ENCODE measurements at places on chromosomes 1 and 21.

DNA sequence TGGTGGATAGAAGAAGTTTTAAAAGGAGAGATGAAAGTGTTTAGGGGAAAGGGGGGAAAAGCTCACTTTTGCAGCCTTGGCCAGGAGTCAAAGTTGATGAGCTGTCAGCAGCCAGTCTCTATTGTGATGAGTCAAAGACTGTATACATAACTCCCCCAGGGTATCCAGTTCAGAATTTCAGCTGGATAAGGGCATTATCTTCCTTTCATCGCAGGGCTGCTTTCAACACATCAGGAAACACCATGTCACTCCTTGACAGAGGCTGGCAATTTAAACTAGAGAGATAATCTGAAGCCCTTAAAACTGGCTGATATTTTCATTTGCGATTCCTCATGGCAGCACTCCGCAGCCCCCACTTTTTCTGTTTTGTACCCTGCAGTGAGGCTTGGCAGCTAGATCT is 328.5 kb downstream of the TBX15 start:
- DNase-seq: no peak

DNA sequence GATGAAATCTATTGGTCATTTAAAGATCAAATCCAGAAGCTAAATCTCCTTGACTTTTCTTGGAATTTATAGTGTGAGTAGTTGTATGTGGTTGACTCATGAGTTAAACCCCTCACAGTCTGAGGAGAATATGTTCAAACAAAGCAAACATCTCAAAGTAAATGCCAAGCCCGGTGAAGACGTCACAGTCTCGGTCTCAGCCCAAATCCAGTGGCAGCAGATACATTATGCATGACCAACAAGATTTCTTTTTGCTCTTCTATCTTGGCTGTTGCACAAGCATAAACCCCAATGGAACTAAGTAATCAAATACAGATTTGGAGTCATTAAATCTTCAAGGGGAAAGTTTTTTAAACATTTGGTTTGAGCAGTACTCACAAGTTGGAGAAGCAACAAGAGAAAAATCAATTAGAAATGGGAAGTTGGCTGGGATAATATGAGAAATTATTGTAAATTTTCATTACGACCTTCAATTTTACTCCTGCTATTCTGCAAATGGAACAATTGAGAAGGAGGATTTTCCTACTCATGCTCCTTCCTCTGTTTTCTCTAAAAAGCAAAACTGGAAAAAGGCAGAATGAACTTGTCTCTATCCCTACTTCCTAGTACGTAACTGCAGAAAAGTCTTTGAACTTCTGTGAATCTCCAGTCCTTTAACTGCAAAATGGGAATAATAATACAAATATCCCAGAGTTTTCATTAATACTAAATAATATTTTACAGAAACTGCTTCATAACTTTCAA is 575.8 kb downstream of the NUF2 start:
- DNase-seq: no peak

GRCh38 chr21:32207406-32207716 is 71.5 kb downstream of the MIS18A start:
- peak; percentile 27 for DNase-seq

DNA sequence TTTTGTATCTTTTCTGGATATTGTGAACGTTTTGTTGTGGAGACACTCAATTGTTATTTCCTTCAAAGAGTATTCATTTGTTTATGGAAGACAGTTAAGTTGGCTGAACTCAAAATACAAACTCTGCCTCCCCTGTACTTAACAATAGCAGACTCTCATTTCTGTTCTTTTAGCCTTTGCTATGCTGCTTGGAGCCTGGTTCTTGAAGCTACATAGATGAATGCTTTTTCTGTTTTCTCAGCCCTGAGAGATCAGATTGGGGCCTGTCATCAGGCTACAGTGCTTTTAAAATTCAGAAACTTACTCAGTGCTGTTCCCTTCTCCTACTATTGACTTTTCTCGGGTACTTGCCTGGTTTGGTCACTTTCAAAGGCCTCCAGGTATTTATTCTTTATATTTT is 215.7 kb upstream of the LYPLAL1 start:
- no peak for DNase-seq

GRCh38 chr1:168709405-168710363 is 19.3 kb downstream of the DPT start:
- DNase-seq: no peak

GRCh38 chr1:38804062-38804886 is 55.3 kb downstream of the RRAGC start:
- DNase-seq: no peak

- peak; percentile 74 for DNase-seq
Measured at GRCh38 chr1:235329139-235329902, 951 bp downstream of the GGPS1 start.

GRCh38 chr1:168098534-168099320 is 38.0 kb downstream of the GPR161 start:
- no peak for DNase-seq

DNA sequence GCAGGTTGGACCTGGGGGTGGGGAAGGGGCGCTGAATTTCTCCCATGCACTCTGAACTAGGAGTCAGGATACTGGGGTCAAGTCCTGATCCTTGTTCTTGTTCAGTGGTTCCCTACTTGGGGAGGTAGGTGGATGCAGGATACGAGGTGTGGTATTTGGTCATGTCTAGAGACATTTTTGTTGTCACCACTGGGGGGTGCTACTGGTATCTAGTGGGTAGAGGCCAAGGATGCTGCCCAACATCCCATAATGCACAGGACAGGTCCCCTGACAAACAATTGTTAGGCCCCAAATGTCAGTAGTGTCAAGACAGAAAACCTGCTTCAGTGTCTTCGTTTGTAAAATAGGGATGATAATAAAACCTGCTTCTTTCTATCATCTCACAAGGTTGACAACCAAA is 259.0 kb upstream of the FOXD3 start:
- peak; percentile 5 for DNase-seq

DNA sequence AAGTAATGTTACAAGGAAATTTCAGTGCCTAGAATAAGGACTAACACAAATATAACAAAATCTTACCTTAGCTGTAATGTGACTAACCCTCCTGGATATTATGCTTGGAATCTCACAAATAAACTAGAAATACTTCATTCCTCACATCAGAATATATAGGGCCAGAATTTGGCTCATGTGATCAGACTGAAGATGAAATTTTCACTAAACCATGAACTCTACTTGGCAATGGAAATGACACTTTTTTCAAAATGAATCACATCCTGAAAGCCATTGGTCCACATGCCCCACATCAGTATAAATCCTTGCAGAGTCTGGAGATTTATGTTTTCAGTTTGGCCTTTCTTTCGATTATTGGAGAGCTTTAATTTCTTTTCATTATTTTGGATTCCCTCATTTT is 227.8 kb downstream of the NRIP1 start:
- no peak for DNase-seq

DNA sequence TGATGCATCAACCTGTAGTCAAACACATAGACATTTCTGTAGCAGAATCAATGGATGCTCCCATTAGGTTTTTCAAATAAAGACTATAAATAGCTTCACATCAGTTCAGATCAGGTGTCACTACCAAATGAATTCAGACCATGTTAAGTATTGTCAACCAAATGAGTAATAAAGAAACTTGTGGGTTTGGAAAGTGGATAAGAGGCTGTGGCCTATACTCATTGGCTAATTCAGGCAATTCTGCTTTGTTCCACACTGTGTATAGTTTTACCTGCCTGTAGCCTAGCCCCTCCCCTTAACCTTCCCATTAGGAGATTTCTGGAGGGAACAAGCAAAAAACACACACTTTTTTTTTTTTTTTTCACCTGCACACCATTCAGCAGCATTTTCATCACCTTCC is 321.2 kb downstream of the HLX start:
- DNase-seq: no peak

DNA sequence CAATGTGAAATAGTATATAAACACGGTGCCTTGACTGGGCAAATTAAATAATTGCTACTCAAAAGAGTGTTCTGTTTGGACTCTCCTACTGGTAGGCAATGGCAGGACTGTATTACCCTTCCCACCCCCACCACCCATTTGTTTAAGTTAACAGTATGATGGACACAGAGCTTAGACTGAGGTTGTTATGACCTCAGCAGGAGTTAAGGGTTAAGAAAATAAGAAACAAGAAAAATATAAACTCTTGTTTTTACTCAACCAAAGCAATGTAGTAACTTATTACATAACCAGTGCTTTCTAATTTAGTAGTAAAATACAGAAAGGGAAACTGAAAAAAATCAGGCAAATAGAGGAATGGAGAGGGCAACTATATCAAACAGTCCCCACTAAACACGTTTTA is 19.9 kb upstream of the SERPINC1 start:
- DNase-seq: no peak

DNA sequence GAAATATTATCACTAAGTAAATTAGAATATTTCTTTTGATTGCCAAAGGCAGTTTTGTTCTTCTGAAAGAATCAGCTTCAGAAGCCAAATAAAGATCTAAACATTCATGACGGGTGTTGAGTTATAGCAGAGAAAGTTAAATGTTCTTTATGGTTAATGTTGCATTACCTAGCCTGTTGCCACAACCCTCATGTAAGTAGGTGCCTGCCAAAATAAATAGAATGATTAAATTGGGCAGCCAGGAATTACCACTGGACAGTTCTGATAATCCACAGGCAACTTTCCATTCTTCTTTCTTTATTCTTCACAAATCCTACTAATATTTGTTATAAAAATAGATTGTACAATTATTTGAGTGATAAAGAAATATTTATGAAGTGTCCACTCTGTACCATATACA is 217.9 kb upstream of the NRIP1 start:
- DNase-seq: no peak

DNA sequence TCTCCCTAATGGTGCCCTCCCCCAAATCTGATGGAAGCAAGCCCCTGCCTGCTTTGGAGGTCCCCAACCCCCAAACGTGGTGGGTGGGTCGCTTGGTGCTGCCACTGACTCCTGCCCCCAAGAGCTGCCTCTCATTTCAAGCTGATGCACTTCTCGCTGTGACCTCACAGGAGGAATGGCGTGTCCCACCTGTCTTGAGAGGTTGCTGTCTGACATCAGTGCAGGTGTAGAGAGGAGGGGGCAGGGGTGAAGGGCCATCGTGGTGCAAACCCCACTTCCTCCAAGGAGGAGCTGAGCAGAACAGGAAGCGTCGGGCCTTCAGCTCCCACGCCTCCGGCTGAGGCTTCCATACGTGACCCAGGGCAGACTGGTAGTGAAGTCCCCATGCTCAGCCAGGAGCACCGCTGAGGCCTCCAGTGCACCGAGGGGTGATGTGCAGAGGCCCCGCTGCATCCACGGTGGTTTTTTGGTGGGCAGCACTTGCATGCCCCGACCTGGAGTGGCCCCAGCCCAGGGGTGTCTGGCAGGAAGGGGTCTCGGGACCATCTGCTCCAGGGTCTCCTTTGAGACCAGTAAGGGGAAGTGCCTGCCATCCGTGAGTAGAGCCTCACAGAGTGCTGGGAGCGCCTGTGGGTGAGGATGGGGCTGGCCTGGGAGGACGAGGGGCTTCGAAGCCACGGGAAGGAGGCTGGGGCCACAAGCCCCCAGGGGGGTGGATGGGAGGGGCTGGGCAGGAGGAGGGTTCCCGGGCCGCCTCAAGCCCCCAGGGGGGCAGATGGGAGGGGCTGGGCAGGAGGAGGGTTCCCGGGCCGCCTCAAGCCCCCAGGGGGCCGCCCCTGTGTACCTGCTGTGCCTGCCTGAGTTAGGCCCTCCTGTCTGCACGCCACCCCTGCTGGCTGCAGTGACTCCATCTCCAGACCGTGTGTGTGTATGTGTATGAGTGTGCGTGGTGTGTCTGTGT is 39.8 kb downstream of the WDR4 start:
- DNase-seq: no peak

DNA sequence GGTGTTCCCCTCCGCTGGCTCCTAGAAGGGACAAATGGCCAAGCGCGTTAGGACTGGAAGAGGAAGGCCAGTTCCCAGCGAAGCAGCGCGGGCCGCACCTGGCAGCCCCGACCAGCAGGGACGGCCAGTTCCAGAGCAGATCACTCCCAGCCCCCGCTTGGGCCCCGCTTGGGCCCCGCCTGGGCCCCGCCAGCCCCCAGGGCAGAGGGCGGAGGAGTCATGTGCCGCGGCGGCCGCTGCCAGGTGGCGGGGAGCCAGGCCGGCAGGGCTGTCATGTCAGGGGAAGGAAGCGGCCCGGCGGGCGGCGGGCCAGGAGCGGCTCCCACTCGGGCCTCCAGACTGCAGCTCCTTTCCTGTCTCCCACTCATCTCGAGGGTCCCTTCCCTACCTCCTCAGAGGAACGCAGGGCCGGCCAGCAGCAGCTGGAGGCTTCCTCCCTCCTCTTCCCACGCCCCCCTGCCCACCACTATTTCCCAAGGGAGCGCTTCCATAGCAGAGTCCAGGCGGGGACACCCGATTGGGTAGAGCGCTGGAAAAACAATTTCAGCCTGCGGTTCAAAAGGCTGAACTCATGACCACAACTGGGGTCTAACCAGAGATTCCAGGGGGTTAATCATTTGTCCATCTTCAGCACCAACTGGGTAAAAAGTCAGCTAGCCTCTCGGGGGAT is 16.5 kb downstream of the ZNF697 start:
- peak; percentile 39 for DNase-seq

DNA sequence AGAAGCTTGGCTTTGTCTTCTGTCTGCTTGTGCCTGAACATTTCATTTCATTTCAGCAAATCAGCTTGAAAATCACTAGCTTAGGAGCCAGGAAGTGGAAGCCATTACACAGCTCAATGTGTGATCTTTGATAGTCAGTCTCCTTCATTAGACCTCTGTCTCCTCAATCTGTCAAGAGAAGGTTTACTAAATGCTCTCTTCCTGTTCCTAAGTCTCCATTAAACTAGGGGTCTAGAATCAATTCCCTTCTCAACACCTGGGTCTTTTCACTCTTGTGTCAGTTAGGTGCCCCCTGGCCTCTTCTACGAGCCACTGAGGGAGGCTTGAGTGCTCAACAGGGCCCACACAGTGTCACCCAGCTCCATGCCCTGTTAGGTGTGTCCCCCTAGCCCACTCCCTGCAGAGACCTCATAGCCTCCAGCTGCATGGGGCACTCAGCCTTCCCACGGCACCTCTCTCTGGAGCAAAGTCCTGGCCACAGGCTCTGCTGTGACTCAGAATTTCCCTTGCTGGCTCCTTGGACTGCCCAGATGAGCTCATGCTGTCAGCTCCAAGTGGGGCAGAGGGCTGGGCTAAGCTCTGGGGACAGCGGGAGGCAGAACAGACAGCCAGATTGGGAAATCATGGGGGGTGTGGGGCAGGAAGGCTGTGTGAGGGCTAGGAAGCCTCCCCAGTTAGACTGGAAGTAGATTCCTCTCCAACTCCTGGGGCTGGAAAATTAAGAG is 115.7 kb upstream of the IPO9 start:
- DNase-seq: no peak

GRCh38 chr1:183697814-183698590 is 44.9 kb upstream of the APOBEC4 start:
- no peak for DNase-seq

- no peak for DNase-seq
Measured at GRCh38 chr1:58904299-58905125, 120.7 kb upstream of the JUN start.

Data from RPMI8226 (cell line).